Immature natural killer cell (primary cell): ENCODE measurements at places on chromosomes 1 and 21. TPM values are rescaled to one million over a fixed set of nuclear protein-coding genes. Genes with fewer than 3 reads are reported as not detected.

Gene ACOT11
- polyA plus RNA-seq, result not detected

Gene SLC9C2
- not detected for polyA plus RNA-seq

Gene TSSK3
- 2.7 TPM for polyA plus RNA-seq

Gene FMO5
- polyA plus RNA-seq, result 12.3 TPM

Gene SPRR2F
- not detected for polyA plus RNA-seq

Gene ATP1A4
- not detected for polyA plus RNA-seq

Gene BLACAT1
- polyA plus RNA-seq, result not detected

Gene IL23R
- 0.23 TPM for polyA plus RNA-seq

Gene BRINP2
- polyA plus RNA-seq, result not detected

Gene SELL
- 1,217 TPM for polyA plus RNA-seq

Gene LCE2C
- polyA plus RNA-seq, result not detected

Gene FCGR3A
- polyA plus RNA-seq, result 1,637 TPM

Gene PHACTR4
- polyA plus RNA-seq, result 22.5 TPM

Gene ADAM30
- polyA plus RNA-seq, result not detected
